Activated CD4-positive, alpha-beta T cell treated with anti-CD3 and anti-CD28 coated beads for 24 hours (primary cell): ENCODE measurements at places on chromosomes 12 and 14.

DNA sequence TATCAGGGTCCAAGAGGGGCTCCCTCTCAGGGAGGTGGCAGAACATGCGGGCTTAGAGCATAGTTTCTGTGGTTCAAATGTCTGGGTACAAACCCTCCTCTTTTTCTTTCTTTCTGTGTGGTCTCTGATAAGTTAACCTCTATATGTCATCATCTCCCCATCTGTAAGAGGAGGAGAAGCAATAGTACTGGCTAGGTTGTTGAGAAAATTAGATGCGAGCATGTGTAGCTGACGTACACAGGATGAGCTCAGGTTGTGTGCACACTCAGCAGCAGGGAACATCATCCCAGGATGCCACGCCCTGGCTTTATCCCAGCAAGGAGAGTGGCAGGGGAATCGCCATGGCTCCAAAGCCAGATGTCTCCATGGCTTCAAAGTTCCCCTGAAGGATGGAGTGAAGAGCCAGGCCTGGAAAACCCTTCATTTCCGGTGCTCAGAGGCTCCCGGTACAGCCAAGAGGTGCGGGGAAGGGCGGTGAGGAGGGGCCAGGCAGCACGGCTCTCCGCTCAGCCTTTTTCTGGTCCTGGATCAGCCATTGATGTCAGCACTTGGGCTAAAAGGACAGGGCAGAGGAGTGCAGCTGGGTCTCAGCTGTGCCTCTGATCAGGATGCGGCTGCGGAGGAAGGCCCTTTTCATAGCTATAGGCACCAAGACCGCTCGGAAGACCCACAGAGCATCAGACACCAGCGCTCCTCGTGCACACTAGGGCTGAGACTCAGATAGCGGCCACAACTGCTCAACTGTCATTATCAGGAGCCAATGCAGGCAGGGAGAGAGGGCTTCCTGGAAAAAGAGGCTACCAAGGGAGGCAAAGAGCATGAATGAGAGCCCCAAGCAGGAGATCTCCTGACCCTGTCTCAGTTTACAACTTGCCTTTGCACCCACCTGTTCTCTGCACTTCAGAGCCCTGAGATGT, 41.5 kb downstream of the ARL6IP4 start:
- no peak for DNase-seq

DNA sequence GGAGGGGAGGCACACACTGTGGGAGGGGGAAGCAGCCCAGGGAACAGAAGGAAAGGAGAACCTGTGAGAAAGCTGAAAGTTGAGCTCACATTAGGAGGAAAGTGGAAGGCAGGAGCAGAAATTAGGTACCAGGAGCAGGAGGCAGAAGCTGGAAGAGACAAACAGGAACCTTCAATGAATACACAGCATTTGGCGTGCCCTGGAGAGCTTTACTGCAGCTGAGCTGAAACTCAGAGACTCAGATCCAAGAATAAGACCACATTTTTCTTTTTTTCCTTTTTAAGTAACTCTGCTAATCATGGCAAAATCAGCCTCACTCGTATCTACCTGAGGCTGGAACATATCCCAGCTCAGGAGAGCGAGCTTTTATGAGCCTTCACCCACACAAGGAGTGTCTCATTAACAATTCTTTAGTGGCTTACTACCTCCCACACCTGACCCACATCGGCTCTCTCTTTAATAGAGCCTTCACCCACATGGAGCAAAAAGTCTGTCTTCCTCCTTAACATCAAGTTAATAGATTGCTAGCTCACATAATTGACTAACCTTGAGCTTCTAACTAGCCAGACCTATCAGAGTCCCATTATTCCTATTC, 18.2 kb upstream of the CERS5 start:
- DNase-seq, result no peak

DNA sequence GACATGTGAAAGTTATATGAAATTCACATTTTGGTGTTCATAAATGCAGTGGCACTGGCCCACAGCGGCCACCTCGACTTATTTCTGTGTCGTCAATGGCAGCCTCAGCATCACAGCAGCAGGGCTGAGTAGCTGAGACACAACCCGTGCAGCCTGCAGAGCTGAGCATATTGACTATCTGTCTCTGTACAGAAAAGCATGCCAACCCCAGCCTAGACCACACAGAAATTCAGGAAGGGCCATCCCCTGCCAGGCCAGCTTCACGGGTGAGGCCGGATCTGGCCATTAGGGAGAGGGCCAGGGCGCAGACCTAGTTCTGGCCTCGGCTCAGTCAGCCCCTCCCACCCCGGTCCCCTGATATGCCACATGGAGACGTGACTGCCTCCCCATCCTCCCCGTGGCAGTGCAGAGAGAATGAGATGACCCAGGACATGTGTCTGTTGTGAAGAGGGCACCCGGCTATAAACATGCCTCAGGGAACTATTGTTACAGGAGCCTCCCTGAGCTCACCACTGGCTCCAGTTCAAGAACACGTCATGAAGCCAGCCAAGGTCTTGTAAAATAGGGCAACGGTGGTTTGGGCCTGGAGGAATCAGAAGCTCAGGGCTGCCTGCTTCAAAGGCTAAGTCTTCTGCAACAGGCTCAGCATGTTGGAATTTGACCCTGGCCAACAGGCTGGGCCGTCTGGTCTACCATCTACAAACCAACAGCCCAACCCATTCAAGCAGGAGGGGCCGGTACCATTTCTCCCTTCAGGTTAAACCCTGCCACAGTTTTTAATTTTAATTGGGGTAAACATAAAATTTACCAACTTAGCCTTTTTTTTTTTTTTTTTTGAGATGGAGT, 25.5 kb downstream of the SCARB1 start:
- no peak for DNase-seq

GRCh38 chr14:34782031-34782430, 67.6 kb upstream of the CFL2 start:
- DNase-seq, result no peak

GRCh38 chr14:71105177-71105576, 197.9 kb downstream of the PCNX1 start:
- no peak for DNase-seq

DNA sequence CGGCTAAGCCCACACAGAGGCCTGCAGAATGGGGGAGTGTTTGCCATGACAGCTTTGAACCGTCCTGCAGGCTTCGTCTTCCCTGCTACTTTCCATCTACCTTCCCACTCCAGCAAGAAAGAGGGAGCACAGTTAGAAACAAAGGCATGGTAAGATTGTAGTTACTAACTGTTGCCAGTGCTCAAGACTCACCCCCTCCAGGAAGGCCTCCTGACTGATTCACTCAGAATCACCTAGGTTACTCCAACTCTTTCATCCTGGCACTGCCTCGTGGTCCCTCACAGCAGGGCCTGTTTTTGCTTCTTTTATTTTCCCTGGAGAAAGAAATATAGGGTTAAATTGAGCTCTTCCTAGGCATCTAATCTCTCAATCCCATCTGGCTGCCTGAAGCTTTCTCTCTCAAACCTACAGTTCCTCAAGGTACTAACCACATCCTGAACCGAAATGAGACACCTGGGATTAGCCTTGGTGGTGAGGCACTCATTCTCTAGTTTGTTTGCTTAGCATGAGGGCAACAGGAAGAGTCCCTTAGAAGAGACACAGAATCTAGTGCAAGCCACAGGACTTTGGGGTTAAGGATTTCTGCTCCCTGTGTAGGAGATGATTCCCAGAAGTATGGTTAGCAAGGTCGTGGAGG, 7.8 kb downstream of the GALNT6 start:
- DNase-seq, result no peak

- no peak for DNase-seq
Observed at GRCh38 chr14:57293866-57294837, 25.4 kb downstream of the AP5M1 start.

DNA sequence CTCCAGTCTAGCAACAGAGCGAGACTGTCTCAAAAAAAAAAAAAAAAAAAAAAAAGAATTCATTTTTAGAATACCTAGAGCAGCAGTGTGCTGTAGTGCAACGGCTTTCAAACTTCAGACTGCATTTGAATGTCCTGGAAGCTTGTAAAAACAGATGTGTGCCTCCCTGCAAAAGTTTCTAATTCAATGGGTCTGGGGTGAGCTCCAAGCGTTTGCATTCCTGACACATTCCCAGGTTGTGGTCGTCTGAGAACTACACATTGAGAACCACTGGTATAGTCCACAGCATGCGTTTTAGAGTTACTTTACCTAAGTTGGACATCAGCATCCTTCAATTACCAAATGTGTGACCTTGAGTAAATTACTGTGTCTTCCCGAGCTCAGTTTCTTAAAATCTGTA, 816.8 kb downstream of the NRXN3 start:
- DNase-seq, result no peak

GRCh38 chr12:94198872-94199271, 50.5 kb downstream of the PLXNC1 start:
- DNase-seq, result no peak

- DNase-seq, result no peak
Observed at GRCh38 chr14:75736845-75737485, 75.9 kb downstream of the TTLL5 start.

GRCh38 chr12:12741660-12742059, 24.5 kb downstream of the CDKN1B start:
- DNase-seq, result no peak

DNA sequence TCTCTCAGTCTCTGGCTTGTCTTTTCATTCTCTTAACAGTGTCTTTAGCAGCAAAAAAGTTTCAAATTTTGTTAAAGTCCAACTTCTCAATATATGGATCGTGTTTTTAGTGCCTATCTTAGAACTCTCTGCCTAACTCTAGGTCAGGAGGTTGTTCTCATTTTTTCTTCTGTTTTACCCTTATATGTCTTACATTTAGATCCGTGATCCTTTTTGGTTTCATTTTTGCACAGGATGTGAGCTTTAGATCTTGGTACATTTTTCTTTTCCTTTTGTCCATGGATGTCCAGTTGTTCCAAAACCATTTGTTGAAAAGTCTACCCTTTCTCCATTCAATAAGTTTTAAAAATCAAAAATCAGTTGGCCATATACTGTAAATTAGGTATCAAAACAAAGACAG, 6.8 kb downstream of the VRK1 start:
- no peak for DNase-seq

GRCh38 chr12:14589169-14590004, 21.7 kb upstream of the PLBD1 start:
- DNase-seq, result no peak

DNA sequence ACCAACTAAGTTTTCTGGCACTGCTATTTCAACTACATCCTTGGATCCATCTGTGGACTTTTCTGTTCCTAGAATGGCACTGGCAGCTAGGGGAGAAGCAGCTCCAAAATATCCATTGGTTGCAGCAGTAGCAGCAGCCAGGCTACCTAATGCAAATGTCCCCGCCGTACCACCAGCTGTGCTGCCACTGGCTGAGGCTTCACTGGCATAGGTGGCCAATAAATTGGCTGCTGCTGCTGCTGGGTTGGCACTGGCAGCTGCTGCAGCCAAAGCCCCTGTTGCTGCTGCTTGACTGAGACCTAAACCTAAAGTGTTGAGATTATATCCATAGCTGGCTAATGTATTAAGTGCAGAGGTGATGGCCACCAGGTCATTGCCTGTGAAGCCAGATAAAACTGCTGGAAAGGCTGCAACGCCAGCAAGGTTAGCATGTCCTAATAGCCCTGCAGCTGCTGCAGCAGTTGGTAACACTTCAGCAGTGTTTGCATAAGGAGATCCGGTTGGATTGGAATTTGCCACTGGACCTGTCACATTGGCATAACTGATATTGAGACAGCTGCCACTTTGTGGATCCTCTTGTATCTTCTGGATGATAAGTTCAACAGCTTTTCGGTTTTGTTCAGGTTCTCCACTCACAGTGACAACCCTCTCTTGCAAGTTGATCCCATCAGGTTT, 149.5 kb downstream of the NOVA1 start:
- DNase-seq, result no peak

GRCh38 chr12:128973883-128974681, 120.8 kb downstream of the GLT1D1 start:
- no peak for DNase-seq

DNA sequence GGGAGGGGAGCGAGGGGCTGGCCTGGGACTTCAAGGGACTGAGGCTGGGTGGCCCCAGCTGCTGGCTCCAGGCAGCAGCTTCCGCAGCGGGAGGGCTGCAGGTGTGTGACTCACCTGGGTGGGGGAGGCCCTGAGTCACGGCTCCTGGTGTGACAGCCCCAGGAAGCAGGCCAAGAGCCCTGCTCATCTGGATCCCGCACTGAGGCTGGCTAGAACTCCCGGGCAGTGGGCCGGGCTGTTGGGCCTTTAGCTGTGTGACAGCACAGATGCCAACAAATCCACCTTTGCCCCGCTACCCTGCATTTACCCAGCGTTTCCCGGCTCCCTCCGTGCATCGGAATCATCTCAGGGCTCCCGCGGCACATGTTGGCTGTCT, 180.0 kb upstream of the PRMT8 start:
- no peak for DNase-seq

DNA sequence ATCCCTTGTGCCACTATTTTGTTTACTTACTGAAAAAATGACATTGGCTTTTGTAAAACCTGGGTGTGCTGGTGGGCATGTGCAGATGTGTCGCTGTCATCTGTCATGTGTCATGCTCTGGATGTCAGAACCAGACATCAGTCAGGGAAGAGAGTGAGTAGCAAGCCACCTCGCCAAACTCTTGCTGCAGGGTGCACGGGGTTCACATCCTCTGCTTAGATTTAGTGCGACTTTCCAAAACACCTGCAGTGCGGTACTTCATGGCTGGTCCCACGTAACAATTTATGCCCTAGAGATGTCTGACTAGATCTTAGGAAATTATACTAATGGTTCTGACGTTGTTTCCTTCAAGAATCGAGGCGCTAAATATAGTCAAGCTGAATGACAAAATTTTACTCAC, 106.7 kb downstream of the CRADD start:
- peak; percentile 37 for DNase-seq

DNA sequence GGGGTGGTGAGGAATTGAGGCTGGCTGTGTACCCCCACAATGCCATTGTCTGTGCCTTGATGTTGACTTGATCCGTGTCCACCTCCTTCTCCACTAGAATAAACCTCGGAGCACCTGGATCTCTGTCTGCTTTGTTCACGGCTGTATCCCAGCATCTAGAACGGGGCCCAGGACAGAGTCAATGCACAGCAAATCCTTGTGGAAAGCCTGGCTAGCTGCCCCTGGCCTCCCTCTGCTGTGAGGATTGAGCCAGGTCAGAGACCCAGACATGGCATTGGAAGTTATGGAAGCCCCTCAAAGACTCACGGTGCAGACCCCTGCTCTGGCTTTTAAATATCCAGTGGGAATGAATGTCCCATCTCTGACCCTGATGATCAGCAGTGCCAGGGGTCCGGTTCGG, 109.2 kb downstream of the SCARB1 start:
- no peak for DNase-seq
